ENCODE measurements at places on chromosomes 5 and 9.

DNA sequence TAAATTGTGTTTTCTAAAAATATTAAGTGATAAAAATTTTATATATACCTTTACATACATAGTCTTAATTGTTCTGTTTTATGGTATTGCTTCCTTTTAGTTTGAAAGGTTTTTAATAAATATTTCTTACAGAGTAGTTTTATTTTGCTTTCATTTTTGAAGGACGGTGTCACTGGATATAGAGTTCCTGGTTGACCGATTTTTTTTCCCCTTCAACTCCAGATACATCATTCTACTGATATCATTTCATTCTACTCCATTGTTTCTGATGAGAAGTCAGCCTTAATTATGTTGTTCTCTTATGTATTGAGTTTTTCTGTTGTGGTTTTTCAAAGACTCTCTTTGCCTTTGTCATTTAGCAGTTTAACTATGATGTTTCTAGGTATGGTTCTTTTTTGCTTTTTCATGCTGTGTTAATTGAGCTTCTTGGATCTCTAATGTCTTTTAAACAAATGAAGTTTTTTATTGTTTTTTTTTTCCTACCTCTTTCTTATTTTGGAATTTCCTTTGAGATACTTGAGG is 30.4 kb downstream of the MTREX start:
- no peak for DNase-seq

DNA sequence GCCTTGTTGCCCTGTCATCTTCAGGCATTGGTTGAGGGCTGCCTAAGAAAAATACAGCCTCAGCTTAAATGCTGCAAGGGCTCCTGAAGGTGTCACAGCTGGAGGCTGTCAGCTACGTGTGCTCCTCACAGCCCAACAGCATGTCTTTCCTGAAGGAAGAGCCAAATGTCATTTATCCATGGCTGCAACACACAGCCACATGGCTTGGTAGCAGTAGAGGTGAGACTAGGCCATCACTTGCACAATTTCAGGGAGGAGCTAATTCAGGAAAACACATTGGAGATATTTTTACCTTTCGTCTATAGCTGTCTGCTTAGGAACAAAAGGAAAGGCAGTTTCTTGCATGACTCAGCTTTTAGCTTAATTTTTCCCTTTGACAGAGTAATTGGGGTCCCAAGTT is 260.7 kb downstream of the SYK start:
- no peak for DNase-seq

- DNase-seq = no peak
Measured at GRCh38 chr5:4373051-4373820, 766.9 kb upstream of the ADAMTS16 start.

DNA sequence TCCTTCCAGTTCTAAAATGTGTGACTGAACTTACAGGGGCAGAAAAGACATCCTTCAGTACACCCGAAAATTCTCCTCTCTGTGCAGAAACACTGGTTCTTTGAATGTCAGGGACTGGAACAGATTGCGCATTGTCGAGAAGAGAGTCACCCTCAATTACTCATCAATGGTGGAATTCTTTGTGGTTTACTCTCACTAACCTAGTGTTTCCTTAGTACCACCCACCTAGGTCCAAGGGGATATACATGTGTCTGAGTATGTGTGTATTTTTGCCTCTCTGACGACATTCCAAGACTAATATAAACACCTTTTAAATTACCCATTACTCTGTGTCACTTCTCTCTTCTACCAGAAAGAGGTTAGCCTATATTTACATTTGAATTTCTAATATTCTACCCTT is 660.8 kb downstream of the TLE1 start:
- DNase-seq = no peak

DNA sequence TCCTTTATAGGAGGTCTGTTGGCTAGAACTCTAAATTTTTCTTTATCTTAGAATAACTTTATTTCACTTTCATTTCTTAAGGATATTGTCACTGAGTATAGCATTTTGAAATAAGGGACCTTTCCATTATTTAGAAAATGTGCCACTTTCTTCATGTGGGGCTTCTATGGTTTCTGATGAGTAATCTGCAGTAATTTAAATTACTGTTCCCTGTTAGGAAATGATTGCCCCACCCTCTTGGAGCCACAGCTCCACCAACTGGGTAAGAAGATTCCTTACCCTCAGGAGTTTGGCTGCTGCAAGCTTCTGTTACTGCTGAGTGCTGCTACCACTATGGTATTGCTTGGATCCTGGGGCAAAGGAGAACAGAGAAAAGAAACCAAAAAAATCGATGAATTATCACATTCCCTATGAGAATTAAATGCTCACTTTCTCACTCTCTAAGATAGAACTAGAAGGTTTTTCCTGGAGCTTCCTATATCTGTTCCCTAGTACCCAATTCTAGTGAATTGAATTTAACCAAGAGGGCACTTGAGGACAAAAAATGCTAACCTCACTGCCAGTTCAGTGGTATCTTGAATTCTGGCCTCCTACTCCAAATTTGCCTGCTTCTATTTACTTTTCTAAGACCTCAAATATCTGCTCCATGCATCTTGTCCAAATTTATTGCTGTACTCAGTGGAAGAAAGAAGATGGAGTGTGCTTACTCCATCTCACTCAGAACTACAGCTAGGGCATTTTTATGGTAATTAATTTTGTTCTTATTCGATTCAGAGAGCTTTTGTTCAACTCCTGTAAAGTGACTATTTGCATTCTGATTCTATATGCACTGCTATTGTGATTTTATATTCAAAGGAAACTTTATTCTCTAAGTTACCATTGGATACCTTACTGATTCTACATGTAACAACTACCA is 2111.3 kb downstream of the MAT2B start:
- no peak for DNase-seq

GRCh38 chr5:154513669-154514084 is 35.6 kb upstream of the HAND1 start:
- DNase-seq = no peak

GRCh38 chr5:126744836-126745235 is 32.1 kb upstream of the LMNB1 start:
- no peak for DNase-seq

GRCh38 chr5:173972607-173972924 is 16.4 kb upstream of the C5orf47 start:
- no peak for DNase-seq

GRCh38 chr5:173020643-173021042 is 35.5 kb upstream of the CREBRF start:
- DNase-seq = no peak

DNA sequence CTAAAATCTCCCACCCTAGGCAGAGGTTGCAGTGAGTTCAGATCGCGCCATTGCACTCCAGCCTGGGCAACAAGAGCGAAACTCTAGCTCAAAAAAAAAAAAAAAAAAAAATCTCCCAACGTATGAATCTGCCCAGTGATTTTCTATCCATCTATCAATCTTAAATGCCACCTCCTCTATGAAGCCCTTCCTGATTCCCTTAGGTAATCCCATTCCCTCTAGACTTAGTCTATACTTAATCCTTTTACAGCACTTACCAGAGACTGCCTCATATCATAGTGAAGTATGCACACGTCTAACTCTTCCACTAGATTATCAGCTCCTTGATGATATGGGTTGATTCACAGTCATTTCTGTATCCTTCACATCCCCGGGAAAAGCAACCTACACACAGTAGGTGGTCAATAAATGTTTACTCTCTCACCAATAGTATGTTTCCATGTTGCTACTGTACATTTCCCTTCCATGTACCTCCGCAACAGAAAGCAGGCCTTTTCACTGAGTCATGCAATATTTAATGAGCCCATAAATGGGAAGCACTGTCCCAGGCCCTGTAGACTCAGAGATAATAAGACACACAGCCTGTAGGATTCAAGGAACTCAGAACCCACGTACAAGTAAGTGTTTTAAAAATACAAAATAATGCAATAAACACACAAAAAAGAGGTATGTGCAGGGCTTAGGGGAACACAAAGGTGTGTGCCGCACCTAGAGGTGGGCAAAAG is 1.2 kb downstream of the DROSHA start:
- peak; percentile 31 for DNase-seq

DNA sequence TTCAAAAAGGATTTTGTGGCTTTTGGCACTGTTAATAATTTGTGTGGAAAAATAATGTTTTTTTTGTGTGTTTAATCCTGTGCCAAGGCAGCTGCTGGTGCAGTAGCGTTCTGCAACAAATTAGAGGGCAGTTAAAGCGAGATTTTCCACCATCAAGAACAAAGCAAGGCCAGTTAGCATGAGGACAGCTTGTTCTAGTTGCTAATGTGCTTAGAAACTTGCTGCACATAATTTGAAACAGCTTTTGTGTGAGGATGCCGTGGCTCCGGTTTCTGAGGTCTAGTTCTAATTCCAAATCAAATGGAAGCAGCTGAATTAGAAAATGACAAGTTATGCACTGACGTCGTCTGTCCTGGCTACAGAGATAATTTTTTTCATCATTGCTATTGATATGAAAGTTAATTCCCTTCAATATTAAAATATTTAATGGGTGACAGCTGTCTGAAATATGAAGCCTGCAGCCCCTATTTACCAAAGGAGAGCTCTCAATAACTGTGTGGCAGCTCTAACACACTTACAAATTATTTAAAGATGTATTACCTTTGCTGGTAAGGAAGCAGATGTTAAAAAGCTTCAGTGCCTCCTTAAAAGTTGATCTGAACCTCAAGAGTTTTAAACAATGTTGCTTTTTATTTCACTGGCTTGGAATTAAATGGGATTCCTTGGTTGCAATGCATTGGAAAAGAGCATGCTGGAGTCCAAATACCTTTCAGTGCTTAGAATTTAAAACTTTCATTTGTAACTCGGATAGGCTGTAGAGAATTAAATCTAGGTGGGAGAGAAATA is 128.6 kb downstream of the SPATA31D1 start:
- DNase-seq = no peak

GRCh38 chr5:63602971-63603370 is 359.3 kb downstream of the HTR1A start:
- DNase-seq = no peak

- no peak for DNase-seq
Measured at GRCh38 chr5:169350016-169350415, 49.1 kb upstream of the SLIT3 start.

- no peak for DNase-seq
Measured at GRCh38 chr9:92728831-92729734, 35.5 kb downstream of the BICD2 start.

DNA sequence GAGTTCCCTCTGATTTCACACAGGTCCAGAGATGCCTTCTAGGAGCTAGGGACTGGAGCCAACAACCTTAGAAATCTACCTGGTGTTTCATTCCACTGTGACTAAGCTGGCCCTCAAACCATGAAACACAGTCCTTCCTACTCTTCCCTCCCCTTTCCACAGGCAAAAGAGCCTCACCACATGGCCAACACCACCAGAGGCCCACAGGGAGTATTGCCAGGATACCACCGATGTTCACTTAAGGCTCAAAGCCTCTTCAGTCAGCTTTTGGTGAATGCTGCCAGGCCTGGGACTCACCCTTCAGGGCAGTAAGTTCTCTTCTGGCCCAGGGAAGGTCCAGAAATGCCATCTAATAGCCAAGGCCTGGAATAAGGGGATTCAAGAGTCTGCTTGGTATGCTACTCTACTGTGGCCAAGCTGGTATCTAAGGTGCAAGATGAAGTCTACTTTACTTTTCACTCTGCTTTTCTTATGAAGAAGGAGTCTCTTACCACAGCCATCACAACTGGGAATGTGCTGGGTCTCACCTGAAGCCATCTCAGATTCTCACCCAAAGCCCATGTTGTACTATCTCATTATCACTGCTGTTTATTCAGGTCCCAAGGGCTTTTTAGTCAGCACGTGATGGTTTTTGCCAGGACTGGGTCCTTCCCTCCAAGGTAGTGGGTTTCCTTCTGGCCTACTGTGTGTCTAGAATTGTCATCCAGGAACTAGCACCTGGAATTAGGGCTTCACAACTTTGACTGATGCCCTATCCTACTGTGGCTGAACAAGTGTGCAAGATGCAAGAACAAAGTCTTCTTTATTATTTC is 1018.4 kb downstream of the TAF11L14 start:
- DNase-seq = no peak

DNA sequence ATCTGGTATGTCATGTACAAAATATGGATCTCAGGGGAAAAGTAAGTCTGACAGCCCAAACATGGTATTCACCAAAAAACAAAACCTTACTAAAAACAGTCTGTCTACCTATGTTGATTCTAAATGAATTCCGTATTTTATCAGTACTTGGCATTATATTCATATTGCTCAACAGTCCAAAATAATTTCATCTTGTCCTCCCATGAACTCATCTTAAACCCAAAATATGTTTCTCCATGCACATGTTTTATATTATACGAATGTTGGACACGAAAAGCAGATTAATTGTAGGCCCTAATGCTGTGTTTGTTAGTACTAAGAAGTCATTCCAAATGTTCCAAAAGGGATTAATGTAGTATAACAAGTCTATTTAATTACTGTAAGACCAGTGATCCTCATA is 20.1 kb downstream of the NFIB start:
- DNase-seq = no peak

- no peak for DNase-seq
Measured at GRCh38 chr5:123178683-123179082, 89.6 kb downstream of the PRDM6 start.

DNA sequence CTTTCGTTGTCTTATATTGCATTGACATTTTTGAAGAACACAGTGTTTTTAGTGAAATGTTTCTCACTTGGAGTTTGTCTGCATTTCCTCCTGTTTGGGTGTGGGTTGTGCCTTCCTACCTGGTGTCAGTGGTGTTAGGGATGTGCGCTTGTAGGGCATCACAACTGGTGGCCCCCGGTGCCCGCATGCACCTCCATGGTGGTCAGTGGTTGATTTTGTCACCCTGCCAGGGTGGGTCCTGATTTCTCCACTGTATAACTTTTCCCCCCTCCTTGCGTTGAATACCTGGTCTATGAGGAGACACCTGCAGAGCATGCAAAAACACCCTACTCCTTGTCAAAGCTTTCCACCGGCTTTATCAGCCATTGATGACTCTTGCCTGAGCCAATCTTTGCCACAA is 132.9 kb downstream of the BARX1 start:
- DNase-seq = no peak

GRCh38 chr9:89425921-89426383 is 72.0 kb downstream of the SEMA4D start:
- DNase-seq = no peak

DNA sequence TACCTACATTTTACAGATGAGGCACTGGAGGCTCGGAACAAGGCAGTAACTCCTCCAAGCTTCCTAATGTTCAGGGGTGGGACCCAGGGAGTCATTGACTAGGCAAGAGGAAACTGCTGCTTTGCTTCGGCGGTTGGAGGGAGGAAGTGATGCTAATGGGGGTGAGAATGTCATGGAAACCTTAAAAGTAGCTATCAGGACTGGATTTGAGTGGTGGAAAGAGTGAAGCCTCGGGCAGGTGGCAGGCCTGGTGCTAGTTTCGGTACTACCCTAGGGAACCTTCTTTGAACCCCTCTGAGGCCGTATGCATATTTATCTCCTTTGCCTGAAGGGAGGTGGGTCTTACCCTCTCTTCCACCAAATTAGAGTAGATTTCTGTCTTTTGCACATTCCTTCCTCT is 1.6 kb downstream of the BSPRY start:
- DNase-seq = peak; percentile 87

All from KBM-7 (cell line).